ENCODE measurements at places on chromosomes 11 and 22. TPM values are rescaled to one million over a fixed set of nuclear protein-coding genes. Genes with fewer than 3 reads are reported as not detected.

The FHIP1B gene
- 30.1 TPM for total RNA-seq

DNA sequence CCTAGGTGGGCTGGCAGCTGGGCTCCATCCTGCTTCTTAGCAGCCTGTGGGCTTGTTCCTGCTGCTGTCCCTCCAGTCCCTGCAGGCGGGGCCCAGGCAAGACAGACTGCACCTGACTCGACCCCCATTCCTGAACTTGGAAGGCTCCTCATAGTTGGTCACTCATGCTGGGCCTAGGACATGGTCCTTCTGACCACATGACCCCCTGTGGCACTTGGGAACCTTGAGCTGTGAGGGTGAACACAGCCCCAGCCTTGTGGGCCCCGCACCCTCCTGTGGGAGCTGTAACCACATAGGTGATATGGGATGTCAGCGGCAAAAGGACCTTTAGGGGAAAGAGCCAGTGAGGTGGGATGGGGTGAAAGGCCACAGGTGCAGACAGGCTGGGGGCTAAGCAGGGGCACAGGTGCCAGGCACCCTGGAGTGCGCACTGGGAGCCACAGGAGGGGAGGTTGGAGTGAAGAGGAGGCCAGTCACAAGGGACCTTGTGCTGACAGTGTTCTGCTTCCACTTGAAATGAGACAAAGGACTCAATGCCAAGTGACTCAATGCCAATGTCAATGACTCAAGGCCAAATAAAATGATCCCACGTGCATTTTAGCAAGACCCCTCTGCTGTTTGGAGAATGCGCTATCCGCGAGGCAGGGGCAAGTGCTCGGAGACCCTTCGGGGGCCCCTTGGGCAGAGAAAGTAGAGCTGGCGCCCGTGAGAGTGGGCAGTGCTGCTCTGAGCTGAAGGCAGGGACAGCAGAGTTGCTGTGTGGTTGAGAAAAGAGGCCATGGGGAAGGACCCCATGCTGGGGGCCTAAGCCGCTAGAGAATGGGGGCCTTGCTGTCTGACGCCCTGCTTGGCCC, 90.7 kb downstream of the MORC2 start:
- peaks cover 52% of the 10 kb centered on the region for H3K36me3 ChIP-seq
- H3K27me3 ChIP-seq, result no peaks in the 10 kb centered on the region
- no peak overlapping the region for H3K4me3 ChIP-seq
- H3K4me1 ChIP-seq, result peaks cover 45% of the 10 kb centered on the region
- DNase-seq, result peak; percentile 57
- no peak overlapping the region for H3K27ac ChIP-seq

The NRXN2 gene
- total RNA-seq, result 145 TPM

DNA sequence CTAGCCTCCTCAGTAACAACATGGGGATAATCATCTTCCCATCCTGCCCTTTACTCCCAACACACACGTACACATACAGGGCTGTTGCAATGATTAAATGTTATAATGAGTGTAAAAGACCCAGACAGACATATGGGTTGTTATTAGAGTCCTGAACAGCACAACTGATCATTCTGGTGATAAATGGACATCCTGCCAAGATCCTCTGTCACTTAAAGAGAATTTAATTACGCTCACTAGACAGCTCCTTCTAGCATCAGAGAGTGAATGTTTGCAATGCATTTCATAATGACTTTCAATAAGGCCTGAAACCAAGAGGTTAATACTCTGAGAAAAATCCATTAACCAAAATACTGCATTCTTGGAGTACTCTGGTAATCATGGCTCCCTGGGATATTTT, 115.8 kb downstream of the KCNC1 start:
- H3K4me3 ChIP-seq, result no peak overlapping the region
- no peaks in the 10 kb centered on the region for H3K36me3 ChIP-seq
- peaks cover 4% of the 10 kb centered on the region for H3K4me1 ChIP-seq
- H3K27ac ChIP-seq, result no peak overlapping the region
- peak; percentile 30 for DNase-seq

The MYOD1 gene
- total RNA-seq, result not detected

DNA sequence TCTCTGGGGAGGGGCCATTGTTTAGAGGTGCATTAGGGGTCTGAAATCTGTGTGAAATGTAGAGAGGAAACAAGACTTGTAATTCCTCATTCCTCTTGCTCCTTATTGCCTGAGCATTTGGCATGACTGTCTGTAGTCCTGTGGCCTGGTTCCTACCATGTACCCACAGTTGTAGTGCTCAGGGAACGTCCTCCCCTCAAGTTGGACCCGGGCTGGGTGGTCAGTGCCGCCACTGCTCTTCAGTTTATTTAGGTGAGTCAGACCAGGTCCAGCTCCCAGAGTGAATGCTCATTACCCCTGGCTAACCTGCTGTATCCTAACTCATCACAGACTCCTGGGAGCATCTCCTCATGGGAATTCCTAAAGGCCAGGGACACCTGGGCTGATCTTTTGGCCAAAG, 139.8 kb downstream of the GRIK4 start:
- peaks cover 8% of the 10 kb centered on the region for H3K27me3 ChIP-seq
- no peak overlapping the region for H3K4me3 ChIP-seq
- H3K36me3 ChIP-seq, result peaks cover 6% of the 10 kb centered on the region
- peaks cover 18% of the 10 kb centered on the region for H3K4me1 ChIP-seq
- H3K27ac ChIP-seq, result no peak overlapping the region

DNA sequence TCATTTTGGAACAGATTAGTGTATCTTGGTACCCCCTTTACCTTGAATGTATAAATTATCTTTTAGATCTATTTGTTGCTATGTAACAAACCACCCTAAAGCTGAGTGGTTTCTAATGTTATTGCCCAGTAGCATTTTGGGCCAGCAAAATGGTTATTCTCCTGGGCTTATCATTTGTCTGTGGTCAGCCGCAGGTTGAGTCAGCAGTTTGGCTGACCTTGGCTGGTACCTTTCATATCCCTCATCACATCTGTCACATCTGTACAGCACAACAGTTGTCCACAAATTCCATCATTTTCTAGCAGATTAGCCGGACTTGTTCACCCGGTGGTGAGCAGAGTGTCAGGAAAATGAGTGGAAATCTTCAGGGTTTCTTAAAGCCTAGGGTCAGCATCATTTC, 588.5 kb upstream of the ARHGAP42 start:
- H3K4me3 ChIP-seq, result no peak overlapping the region
- H3K36me3 ChIP-seq, result no peaks in the 10 kb centered on the region
- H3K27ac ChIP-seq, result no peak overlapping the region
- no peaks in the 10 kb centered on the region for H3K27me3 ChIP-seq
- H3K4me1 ChIP-seq, result no peaks in the 10 kb centered on the region
- DNase-seq, result no peak

The IGSF22 gene
- total RNA-seq, result 0.20 TPM

- H3K36me3 ChIP-seq, result no peaks in the 10 kb centered on the region
- no peak overlapping the region for H3K4me3 ChIP-seq
- H3K27me3 ChIP-seq, result peaks cover 7% of the 10 kb centered on the region
- H3K4me1 ChIP-seq, result peaks cover 41% of the 10 kb centered on the region
Measured at GRCh38 chr11:11407065-11407762, 54.2 kb upstream of the CSNK2A3 start.

- no peak for DNase-seq
- no peak overlapping the region for H3K27ac ChIP-seq
- no peak overlapping the region for H3K4me3 ChIP-seq
- no peaks in the 10 kb centered on the region for H3K36me3 ChIP-seq
- no peaks in the 10 kb centered on the region for H3K27me3 ChIP-seq
- no peaks in the 10 kb centered on the region for H3K4me1 ChIP-seq
Measured at GRCh38 chr11:1771700-1772099, 8.0 kb upstream of the CTSD start.

GRCh38 chr22:20580179-20580578, 72.8 kb downstream of the MED15 start:
- no peak overlapping the region for H3K4me3 ChIP-seq
- H3K4me1 ChIP-seq, result peaks cover 9% of the 10 kb centered on the region
- H3K27ac ChIP-seq, result no peak overlapping the region

DNA sequence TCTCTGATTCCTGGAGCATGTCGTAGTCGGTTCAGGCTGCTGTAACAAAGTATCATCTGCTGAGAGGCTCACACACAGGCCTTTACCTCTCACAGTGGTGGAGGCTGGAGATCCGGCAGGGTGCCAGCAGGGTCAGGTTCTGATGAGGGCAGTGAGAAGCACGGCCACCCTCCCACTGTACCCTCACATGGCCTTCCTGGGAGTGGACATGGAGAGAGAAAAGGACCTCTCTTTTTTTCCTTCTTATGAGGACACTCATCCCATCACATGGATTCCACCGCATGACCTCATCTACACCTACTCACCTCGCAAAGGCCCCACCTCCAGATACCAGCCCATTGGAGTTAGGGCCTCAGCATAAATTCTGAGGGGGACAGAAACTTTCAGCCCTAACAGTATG, 99.5 kb downstream of the BCR start:
- H3K4me1 ChIP-seq, result peaks cover 42% of the 10 kb centered on the region
- no peak for DNase-seq
- no peak overlapping the region for H3K27ac ChIP-seq
- H3K36me3 ChIP-seq, result peaks cover 94% of the 10 kb centered on the region

The RBMXL2 gene
- 1.4 TPM for total RNA-seq

The TRIM34 gene
- total RNA-seq, result 6.6 TPM

- no peaks in the 10 kb centered on the region for H3K36me3 ChIP-seq
Measured at GRCh38 chr11:40134820-40135570, 1324.5 kb downstream of the LRRC4C start.

The FGF19 gene
- total RNA-seq, result not detected

GRCh38 chr22:46774980-46775849, 12.8 kb downstream of the TBC1D22A start:
- H3K4me3 ChIP-seq, result no peak overlapping the region
- peak overlapping the region; percentile 15 for H3K27ac ChIP-seq
- peaks cover 46% of the 10 kb centered on the region for H3K4me1 ChIP-seq
- DNase-seq, result no peak
- H3K36me3 ChIP-seq, result peaks cover 12% of the 10 kb centered on the region

DNA sequence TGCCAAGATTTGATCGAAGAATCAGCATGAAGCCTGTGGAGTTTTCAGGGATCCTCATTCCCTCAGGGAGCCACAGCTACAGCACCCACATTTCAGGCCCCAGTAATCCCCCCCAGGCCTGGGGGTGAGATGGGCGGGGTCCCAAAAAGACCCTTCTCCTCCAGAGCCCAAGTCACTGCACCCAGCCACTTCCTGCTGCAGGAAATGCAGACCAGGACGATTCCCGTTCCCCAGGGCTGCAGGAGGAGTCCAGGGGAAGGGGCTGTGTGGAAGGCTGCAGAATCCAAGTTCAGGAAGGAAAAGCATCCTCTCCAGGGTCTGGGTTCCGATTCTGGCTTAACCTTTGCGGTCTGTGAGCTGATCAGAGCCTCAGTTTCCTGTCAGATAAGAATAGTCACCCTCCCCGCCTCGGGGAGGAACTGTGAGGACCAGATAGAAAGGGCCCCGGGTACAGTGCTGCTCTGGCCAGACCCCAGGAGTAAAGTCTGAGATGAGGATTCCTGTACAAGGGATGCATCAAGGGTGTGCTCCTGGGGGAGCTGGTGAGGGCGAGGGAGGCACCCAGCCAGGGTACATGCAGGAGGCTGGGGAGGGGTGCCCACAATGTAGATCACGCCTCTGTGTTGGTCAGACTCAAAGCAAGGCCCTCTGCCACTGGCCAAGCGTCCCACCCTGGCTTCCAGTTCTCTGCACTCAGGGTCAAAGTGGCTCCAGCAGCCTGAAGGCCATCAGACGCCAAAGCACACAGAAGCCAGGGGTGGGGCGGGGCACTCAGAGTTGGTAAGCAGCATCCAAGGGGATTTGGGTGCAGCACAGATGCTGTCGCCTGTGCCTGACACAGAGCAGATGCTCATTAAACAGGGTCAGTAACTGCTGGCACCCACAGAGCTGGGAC, 30.1 kb upstream of the TP53I11 start:
- no peak overlapping the region for H3K27ac ChIP-seq
- peaks cover 40% of the 10 kb centered on the region for H3K4me1 ChIP-seq
- no peaks in the 10 kb centered on the region for H3K36me3 ChIP-seq
- no peak overlapping the region for H3K4me3 ChIP-seq
- DNase-seq, result no peak

- H3K4me1 ChIP-seq, result no peaks in the 10 kb centered on the region
- no peak overlapping the region for H3K4me3 ChIP-seq
- no peaks in the 10 kb centered on the region for H3K36me3 ChIP-seq
- H3K27me3 ChIP-seq, result no peaks in the 10 kb centered on the region
Measured at GRCh38 chr11:7787239-7787638, 9.5 kb downstream of the OR5P2 start.

The ARHGAP20 gene
- 19.6 TPM for total RNA-seq

- no peak for DNase-seq
- H3K4me1 ChIP-seq, result peaks cover 37% of the 10 kb centered on the region
- peak overlapping the region; percentile 75 for H3K27ac ChIP-seq
Measured at GRCh38 chr11:8066911-8067455, 14.0 kb upstream of the TUB start.

The PLEKHA7 gene
- 10.9 TPM for total RNA-seq

The KIRREL3 gene
- total RNA-seq, result 10.0 TPM

DNA sequence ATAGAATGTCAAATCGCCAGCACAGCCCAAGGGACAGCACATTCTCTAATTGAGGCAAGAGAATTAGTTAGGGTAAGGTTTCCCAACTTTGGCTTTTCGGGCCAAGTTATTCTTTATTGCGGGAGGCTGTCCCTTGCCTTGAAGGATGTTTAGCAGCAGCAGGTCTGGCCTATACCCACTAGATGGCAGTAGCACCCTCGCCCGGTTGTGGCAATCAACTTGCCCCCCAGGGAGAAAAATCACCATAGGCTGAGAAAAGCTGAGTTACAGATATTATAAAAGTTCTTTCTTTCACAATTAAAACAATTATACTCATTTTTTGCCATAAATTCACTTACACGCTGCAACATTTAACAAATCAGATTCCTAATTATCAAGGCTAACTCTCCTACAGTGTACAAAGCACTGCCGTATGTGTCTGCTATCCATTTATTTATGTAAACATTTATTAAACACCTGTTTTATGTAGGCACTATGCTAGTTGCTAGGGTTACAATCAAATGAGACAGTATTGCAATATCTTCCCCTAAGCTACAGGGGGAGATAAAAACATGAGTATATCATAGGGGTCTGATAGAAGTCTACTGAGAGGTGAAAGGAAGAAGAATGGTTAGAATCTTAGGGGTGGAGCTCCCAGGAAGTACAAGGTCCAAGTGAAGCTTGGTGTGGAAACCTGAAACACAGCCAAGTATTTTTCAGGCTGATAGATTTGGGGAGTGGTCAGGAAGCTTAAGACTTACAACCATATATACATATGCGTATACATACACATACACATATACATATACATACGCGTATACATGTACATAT, 452.3 kb downstream of the RAB38 start:
- no peak overlapping the region for H3K4me3 ChIP-seq
- H3K4me1 ChIP-seq, result no peaks in the 10 kb centered on the region
- H3K27me3 ChIP-seq, result no peaks in the 10 kb centered on the region
- no peak overlapping the region for H3K27ac ChIP-seq
- DNase-seq, result no peak
- H3K36me3 ChIP-seq, result no peaks in the 10 kb centered on the region

GRCh38 chr11:134474942-134475341, 62.9 kb upstream of the B3GAT1 start:
- no peaks in the 10 kb centered on the region for H3K36me3 ChIP-seq
- DNase-seq, result no peak
- H3K27me3 ChIP-seq, result no peaks in the 10 kb centered on the region
- peaks cover 22% of the 10 kb centered on the region for H3K4me1 ChIP-seq
- H3K4me3 ChIP-seq, result no peak overlapping the region

- no peaks in the 10 kb centered on the region for H3K36me3 ChIP-seq
- no peak overlapping the region for H3K27ac ChIP-seq
- no peaks in the 10 kb centered on the region for H3K27me3 ChIP-seq
- no peaks in the 10 kb centered on the region for H3K4me1 ChIP-seq
Measured at GRCh38 chr11:88704485-88704884, 361.3 kb downstream of the GRM5 start.

GRCh38 chr11:43367382-43368178, 8.9 kb downstream of the TTC17 start:
- DNase-seq, result no peak
- peaks cover 11% of the 10 kb centered on the region for H3K36me3 ChIP-seq
- no peaks in the 10 kb centered on the region for H3K27me3 ChIP-seq
- H3K27ac ChIP-seq, result no peak overlapping the region
- H3K4me3 ChIP-seq, result no peak overlapping the region

The BIRC3 gene
- total RNA-seq, result 3.9 TPM

All from spinal cord (tissue), 10 donors.